ENCODE measurements at places on chromosomes 4 and X.

DNA sequence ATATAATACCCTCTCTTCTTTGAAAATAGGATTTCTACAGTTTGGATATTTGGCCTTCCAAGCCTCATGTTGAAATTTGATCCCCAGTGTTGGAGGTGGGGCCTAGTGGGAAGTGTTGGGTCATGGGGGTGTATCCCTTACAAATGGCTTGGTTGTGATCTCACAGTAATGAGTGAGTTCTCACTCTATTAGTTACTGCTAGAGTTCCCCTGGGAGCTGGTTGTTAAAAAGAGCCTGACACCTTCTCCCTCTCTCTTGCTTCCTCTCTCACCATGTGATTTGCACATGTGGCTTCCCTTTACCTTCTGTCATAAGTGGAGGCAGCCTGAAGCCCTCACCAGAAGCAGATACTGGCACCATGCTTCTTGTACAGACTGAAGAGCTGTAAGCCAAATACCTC is 73.9 kb downstream of the HDAC8 start:
- DNase-seq = no peak

GRCh38 chr4:108036213-108036612 is 46.5 kb downstream of the HADH start:
- DNase-seq = no peak

DNA sequence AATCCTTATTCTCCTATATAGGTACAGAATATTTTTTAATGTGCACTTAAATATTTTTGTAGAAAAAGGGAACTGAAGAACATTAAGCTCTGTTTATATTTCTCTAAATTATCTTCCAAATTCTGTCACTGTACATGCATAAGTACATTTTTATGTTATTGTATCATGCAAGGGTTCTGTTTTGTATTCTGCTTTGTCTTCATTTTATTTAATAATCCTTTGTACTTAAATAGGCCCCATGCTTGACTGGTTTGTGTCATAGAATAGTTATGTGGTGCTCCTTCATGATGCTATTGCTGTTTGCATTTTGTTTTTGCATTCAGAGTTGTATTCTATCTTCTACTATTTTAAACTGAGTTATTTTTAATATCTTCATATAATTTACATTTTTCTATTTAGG is 111.9 kb upstream of the EDNRA start:
- DNase-seq = peak; percentile 37

GRCh38 chrX:65976161-65976560 is 63.7 kb downstream of the VSIG4 start:
- no peak for DNase-seq

DNA sequence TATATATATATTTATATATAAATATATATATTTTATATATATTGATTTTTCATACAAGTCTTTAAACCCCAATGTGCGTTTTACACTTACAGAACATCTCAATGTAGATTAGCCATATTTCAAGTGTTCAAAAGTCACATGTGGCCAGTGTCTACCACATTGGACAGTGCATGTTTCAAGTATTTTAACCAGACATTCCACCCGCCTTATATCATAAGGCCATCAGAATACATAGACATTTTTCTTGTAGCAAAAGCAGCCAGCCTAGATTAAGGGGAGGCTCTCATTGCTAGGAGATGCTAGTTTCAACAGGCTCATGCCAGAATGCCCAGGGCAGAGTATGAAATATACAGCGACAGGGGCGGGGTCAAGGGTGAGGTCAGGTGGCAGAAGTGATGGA is 202.0 kb downstream of the NR3C2 start:
- DNase-seq = peak; percentile 8

GRCh38 chrX:140918398-140919038 is 83.9 kb upstream of the SPANXB1 start:
- DNase-seq = peak; percentile 63

GRCh38 chr4:173074501-173074946 is 94.1 kb upstream of the GALNT7 start:
- DNase-seq = peak; percentile 87

- DNase-seq = no peak
Measured at GRCh38 chr4:2289311-2289954, 27.5 kb upstream of the MXD4 start.

GRCh38 chrX:63283348-63283747 is 67.8 kb downstream of the SPIN4 start:
- no peak for DNase-seq

DNA sequence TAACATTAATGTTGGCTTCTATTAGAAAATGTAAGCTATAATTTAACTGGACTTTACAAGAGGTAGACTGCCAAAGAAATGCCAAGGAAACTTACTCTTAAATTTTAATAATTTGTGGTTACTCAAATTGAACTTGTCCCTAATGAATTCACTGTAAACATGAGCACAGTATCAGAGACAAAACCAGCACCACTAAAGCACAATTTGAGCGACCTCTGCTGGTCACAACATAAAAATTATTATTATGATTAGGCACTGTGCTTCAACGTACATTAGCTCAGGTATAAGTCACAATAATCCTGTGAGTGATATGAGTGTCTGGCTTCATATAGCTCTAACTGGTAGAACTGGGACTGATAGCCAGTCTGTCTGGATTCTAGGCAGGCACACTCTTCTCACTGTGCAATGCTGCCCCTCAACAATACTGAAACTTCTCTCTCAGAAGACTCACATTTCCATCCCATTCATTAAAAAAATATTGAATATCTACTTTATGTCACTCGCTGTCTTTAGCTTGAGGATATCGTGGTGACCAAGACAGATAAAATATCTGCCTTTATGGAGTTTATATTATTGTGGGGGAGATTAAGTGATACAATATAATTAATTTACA is 8.0 kb downstream of the NUDT6 start:
- peak; percentile 53 for DNase-seq

GRCh38 chr4:78397292-78397630 is 154.3 kb upstream of the ANXA3 start:
- DNase-seq = no peak

- DNase-seq = no peak
Measured at GRCh38 chrX:639151-639550, 8.6 kb downstream of the SHOX start.

DNA sequence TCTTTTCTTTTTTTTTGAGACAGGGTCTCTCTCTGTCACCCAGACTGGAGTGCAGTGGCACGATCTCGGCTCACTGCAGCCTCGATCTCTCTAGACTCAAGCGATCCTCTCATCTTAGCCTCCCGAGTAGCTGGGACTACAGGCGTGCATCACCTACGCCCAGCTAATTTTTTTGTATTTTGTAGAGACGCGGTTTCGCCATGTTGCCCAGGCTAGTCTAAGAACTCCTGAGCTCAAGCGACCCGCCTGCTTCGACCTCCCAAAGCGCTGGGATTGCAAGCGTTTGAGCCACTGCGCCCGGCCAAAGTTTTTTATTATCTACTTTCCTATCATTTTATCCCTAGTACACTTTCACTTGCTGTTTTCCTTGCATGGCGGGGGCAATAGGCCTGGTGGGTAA is 1.4 kb downstream of the UBA6 start:
- no peak for DNase-seq

DNA sequence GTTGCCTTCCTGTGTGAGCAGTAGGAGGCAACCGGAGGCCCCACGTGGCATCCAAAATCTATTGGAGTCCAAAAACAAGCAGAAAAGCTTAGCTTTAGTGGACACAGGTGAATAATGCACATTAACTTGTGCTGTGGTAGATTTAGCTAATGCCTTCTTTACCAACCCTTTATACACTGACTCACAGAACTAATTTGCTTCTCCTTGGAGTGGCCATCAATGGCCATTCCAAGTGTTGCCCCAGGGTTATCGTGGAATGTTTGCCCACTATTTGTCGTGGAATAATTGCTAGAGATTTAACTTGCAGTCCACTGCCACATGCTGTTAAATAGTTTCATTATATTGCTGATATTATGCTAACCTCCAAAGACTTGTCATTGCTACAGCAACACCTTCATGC is 729.1 kb downstream of the STPG2 start:
- DNase-seq = no peak

GRCh38 chr4:182105416-182105815 is 137.8 kb upstream of the TENM3 start:
- no peak for DNase-seq

GRCh38 chr4:114078636-114079035 is 99.2 kb upstream of the ARSJ start:
- peak; percentile 55 for DNase-seq

DNA sequence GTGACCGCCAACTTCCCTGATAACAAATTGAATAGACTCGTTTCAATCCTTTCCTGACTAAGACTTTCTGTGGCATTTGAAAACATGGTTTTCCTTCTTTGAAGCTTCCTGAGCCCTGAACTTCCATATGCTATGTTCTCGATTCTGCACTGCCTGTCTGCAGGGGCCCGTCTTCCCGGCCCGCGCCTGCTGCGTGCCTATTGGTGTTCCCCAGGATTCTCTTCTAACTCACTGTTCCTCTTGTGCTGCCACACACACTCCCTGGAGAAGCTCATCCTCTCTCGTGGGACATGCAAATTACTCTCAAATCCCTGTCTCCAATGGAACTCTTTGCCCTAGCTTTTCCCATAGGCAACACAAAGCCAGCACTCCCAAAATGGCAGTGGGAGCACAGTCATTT is 262.9 kb upstream of the GATB start:
- DNase-seq = no peak

- peak; percentile 36 for DNase-seq
Measured at GRCh38 chr4:169253113-169253671, 17.6 kb downstream of the SH3RF1 start.

DNA sequence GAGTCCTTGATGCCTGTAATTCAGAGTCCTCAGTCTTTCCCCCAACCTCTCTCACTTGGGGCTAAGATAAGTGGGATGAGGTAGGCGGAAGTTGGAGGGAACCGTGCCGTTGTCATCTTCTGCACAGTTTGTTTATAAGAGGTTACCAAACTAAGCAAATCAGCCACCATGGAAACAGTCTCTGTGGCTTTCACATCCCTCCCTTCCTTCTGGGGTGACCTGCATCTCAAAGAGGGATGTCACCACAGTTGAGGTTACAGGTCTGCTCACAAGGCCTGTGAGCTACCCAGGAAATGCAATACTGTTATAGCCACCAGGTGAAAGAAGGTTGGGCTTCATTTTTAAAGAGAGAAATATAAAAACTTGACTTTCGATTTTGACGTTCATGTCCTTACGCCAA is 26.3 kb downstream of the RTL5 start:
- no peak for DNase-seq

- DNase-seq = no peak
Measured at GRCh38 chr4:3704669-3705068, 61.5 kb upstream of the ADRA2C start.

GRCh38 chr4:112270640-112271421 is 14.9 kb downstream of the TIFA start:
- DNase-seq = peak; percentile 92

GRCh38 chr4:83408908-83409307 is 46.7 kb downstream of the HELQ start:
- DNase-seq = no peak

- DNase-seq = no peak
Measured at GRCh38 chr4:183921335-183921734, 16.2 kb downstream of the STOX2 start.

DNA sequence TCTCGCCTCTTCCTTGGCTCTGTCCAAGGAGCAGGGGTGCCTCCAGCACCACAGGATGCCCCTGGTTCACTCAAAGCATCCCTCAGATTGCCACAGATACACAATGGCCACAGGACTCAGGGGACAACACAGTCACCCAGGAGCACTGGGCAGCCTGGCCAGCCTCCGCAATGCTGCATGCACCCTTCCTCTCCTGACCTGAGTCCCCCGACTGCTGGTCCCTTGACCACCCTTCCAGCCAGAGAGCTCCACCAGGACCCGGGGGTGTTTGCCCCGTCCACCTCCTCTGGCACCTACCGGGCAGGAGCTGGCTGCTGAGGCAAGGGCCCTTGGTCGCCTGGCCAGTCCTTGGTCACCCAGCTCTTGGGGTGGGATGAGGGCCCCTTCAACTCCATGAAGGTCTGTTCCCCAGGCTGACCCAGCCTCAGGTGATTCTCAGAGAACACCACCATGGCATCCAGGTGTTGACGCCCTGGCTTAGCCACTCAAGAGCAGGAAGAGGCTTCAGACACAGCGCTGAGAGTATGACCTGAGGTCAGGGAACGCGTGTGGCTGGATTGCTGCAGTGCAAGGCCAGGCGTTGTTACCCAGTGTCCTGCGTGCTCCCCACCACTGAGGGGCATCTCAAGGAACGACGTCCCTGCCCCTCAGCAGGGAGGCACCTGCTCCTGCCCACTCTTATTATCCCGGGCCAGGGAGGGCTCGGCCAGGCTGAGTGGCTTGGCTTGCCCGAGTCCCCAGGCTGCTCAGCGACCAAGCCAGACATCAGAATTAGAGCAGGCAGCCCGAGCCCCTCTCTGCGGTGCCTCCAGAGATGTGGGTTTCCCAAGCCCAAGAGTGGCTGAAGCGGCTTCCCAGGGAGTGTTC is 10.2 kb downstream of the ADRA2C start:
- DNase-seq = no peak

- DNase-seq = peak; percentile 0
Measured at GRCh38 chrX:131316260-131316659, 27.2 kb upstream of the IGSF1 start.
